Activated CD8-positive, alpha-beta memory T cell treated with anti-CD3 and anti-CD28 coated beads, Interleukin-2, amount 50 U/mL, for 4 hours (primary cell): ENCODE measurements at places on chromosomes 3 and 15.
A peak's percentile ranks its signal among the peaks of the same experiment; 100 is the strongest.

GRCh38 chr15:38555686-38556334 is 8.8 kb downstream of the RASGRP1 start:
- no peak for DNase-seq

GRCh38 chr3:46208167-46208704 is at the start of gene CCR1:
Gene CCR1, minus strand, starts transcription at chr3:46208313. Its CDS starts 4,000 bp downstream, at chr3:46204313.
- peak; percentile 22 for DNase-seq

GRCh38 chr3:33420966-33421365 is 19.2 kb downstream of the UBP1 start:
- no peak for DNase-seq

- DNase-seq: no peak
Measured at GRCh38 chr15:70276401-70276800, 178.7 kb upstream of the TLE3 start.

GRCh38 chr3:128681369-128681829 is 30.8 kb upstream of the RPN1 start:
- no peak for DNase-seq

DNA sequence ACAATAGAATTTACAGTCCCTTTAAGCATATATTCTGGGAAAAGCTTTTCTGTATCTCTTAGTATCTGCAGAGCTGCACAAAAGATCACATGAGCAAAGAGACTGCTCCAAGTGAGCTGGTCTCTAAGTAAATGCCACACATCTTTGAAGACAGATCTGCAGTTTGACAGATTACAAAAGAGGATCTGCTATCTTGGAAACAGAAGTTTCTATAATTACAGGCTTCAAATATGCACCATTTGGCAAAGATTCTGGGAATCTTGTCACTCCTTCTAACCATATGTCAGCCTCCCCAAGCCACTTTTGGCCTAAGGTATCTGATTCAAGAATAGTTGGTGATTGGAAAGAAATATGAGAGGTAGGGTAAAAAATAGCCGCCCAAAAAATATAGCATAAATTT is 9.6 kb upstream of the CFAP44 start:
- no peak for DNase-seq

GRCh38 chr3:48543271-48543866 is 13.2 kb downstream of the PFKFB4 start:
- DNase-seq: no peak

GRCh38 chr3:139939681-139940190 is 4.8 kb downstream of the CLSTN2 start:
- DNase-seq: no peak

- no peak for DNase-seq
Measured at GRCh38 chr15:47724346-47724745, 7.0 kb downstream of the SEMA6D start.

GRCh38 chr3:150291515-150291914 is 116.6 kb upstream of the TSC22D2 start:
- no peak for DNase-seq

GRCh38 chr3:24220859-24221657 is 273.6 kb downstream of the THRB start:
- no peak for DNase-seq

GRCh38 chr3:10836676-10837075 is 20.6 kb downstream of the SLC6A11 start:
- no peak for DNase-seq

GRCh38 chr3:39128951-39129350 is 21.5 kb downstream of the TTC21A start:
- DNase-seq: peak; percentile 3

GRCh38 chr3:65593780-65594752 is 444.7 kb downstream of the MAGI1 start:
- DNase-seq: no peak

GRCh38 chr3:195727606-195728195 is 6.9 kb downstream of the MUC20 start:
- no peak for DNase-seq

- DNase-seq: no peak
Measured at GRCh38 chr3:44396200-44397171, 57.9 kb downstream of the TCAIM start.
